ENCODE measurements at places on chromosomes 11 and 22.

- DNase-seq = no peak
Observed at GRCh38 chr11:65246506-65246905, 15.3 kb upstream of the POLA2 start.

GRCh38 chr11:27281276-27281675 lies 81.7 kb downstream of the CCDC34 start:
- DNase-seq = no peak

- no peak for DNase-seq
Observed at GRCh38 chr11:47595029-47595428, 818 bp upstream of the C1QTNF4 start.

DNA sequence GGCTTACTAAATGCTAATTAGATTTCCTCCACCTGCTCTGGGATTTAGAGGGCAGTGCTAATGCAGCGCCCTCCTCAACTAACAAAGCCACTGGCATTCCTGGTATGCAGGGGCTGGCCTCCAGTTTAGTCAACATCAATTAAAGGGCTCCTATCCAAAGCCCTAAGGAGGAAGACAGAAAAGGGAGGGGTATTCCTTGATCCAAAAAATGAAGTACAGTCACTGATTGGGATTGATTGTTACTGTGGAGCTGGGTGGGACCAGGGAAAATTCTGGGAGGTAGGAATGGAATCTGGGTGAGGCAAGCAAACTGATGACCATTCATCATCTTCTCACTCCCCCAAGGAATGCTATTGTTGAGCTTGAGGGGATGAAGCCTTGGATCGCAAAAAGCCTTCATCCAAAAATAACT lies 52.2 kb downstream of the GAB2 start:
- DNase-seq = no peak

GRCh38 chr22:36386351-36386899 lies 1.3 kb downstream of the MYH9 start:
- peak; percentile 74 for DNase-seq

GRCh38 chr22:44639891-44640617 lies 62.0 kb upstream of the PRR5 start:
- no peak for DNase-seq

- no peak for DNase-seq
Observed at GRCh38 chr11:76237914-76238313, 31.6 kb upstream of the WNT11 start.

GRCh38 chr11:74019104-74019738 lies 10.3 kb upstream of the UCP3 start:
- no peak for DNase-seq

GRCh38 chr11:115964091-115964490 lies 459.9 kb upstream of the CADM1 start:
- no peak for DNase-seq

DNA sequence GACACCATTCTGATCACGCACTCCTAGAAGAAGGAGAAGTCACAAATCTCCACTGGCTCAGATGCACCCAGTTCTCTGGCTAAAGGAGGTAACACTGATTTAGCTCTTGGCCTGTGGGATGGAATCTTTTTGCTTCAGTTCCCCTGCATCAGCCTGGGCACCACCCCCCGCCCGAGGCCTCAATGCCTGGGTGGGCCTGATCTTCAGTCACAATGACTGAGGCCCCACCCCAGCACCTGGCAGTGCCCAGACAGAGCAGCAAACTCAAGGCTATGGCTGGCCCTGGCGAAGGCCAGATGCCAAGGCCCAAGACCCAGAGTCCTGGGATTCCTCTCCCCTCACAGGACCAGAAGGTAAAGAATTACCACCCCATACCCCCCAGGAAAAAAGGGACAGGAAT lies 5.0 kb downstream of the CYB561A3 start:
- peak; percentile 39 for DNase-seq

DNA sequence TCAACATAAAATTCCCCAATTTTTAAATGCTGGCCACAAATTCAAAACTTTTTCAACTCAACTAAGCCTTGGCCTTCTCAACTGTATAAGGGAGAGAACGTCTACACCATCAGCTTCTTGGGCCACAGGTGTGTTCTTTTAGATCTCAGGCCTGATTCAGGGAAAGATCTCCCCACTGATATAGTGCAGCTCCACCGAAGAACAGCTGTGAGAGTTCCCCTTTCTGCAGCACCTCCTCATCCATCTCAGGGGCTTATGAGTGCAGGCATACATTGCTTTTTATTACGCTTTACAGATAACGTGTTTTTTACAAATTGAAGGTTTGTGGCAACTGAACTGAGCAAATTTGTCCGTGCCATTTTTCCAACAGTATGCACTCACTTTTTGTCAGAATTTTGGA lies 8.0 kb upstream of the CD82 start:
- DNase-seq = no peak
